ENCODE measurements at places on chromosomes 5 and 9.

DNA sequence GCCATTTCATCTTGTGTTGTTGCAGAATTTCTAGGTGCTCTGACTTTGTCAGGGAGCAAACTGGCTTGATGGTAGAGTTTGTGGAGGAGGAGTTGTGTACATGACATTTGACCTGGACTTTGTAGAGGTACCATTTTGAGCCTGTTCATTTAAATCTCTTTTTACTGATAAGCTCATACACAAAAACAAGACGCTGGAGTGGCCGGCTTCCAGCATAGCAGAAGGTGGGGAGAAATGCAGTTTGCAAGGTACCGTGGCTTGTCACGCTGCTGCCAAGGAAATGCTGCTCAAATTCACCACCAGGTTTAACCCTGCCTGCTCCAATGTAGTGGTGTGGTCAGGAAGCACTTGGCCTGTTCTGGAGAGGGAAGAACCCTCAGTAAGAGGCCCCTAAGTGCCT lies 18.9 kb upstream of the IQGAP2 start:
- no peak for DNase-seq

GRCh38 chr9:36207546-36208012 lies 16.9 kb downstream of the CLTA start:
- no peak for DNase-seq

- peak; percentile 65 for DNase-seq
Observed at GRCh38 chr9:127561491-127562278, 50.4 kb upstream of the STXBP1 start.

DNA sequence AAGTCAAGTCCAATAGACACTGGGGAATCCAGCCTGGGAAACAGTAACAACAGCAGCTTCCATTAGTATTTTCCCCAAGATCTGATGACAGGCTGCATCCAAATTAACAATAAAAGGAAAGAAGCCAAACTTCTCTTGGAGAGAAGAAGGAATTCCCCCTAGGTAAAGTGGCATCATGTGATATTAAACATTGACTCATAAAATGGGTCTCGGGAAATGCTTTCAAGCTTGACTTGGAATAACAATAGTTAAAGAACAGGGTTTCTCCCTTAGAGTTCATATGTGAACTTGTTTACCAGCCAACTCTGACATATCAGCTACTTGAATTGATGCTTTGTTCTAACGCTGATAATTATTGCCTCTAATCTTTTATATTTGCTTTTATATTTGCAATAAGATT lies 45.4 kb downstream of the ENTREP1 start:
- no peak for DNase-seq

GRCh38 chr5:124634228-124634739 lies 112.2 kb downstream of the ZNF608 start:
- DNase-seq: no peak

GRCh38 chr9:135616619-135617537 lies 22.5 kb downstream of the GLT6D1 start:
- no peak for DNase-seq

DNA sequence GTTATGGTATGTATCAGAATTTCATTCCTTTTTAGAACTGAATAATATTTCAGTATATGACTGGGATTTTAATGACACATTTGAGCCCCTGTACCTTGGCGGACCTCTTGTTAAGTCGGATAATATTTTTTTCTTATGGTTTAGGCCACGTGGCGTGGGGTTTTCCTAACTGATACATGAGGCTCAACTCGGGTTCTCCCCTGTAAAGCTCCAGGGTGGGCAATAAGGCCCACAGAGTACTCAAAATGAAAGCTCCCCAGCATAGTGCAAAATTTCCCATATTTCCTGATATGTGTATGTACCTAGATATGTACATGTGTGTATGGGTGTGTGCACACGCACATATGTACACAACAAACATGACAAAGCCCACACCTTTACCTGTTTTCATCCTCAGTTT lies 24.5 kb downstream of the TICAM2 start:
- no peak for DNase-seq

GRCh38 chr9:134889386-134890154 lies 9.0 kb downstream of the FCN2 start:
- no peak for DNase-seq

- no peak for DNase-seq
Observed at GRCh38 chr5:72328172-72328571, 8.0 kb downstream of the PTCD2 start.

- no peak for DNase-seq
Observed at GRCh38 chr5:73399775-73400174, 48.8 kb downstream of the FOXD1 start.

DNA sequence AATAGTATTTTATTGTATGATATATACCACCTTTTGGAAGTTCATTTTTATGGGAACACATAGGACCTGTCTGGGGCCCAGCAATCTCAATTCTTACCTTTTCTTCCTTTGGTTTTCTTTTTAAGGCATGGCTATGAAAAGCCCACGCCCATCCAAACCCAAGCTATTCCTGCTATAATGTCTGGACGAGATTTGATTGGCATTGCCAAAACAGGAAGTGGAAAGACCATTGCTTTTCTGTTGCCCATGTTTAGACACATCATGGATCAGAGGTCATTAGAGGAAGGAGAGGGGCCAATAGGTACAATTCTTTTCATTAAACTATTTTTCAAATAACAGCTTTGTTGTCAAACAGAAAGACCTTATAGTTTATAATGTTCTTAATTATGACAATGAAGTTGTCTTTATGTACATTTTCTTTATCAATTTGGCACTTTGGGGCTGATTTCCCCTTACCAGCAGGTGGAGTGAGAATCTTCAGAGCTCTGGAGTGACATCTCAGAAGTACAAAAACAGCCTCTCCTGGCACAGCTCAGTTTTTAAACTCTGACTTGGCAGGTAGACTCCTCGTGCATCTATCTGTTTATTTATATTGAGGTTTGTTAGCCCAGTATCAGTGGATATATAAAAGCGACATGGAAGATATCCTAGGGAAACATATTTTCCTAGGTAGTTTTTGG lies 25.8 kb downstream of the DDX46 start:
- DNase-seq: no peak

DNA sequence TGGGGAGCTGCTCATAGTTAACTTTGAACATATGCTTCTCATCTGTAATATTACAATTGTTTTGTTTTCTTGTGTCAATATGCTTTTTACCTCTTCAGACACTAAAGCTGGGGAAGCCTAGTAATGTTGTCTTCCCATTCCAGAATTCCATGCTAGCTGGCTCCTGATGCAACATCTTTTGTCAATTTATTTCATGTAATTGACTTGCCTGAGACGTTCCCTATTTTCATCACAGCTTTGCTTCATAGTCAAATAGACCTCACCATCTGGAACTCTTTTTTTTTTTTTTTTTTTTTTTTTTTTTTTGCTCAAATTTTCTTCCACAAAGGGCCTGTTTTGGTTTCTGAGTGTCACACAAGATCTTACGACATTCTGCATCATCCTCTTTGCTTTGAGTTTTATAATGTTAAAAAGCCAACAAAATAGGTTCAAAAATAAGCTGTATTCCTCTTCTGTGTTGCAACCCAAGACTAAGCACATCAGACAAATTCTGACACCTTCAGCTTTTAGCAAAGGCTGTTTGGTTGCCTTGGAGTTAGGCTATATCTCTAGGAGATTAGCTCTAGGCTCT lies 235.2 kb downstream of the NR3C1 start:
- no peak for DNase-seq

DNA sequence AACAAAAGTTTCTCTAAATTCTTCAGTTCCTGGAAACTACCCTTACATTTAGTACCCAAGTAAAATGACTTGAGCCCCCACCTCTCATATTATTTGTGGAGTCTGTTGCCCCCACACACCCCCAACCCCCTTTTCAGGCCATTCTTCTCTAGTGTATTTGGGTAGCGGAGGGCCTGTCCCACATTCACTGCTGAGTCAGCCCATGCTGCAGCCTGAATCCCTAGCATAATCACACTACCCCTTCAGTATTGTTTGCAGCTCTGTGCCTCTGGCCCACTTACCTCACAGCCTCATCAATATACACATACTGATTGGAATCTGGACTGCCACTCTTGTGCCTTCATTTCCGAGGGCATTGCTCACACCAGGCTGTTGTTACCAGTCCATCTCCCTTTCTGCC lies 26.8 kb downstream of the RGS7BP start:
- DNase-seq: no peak

DNA sequence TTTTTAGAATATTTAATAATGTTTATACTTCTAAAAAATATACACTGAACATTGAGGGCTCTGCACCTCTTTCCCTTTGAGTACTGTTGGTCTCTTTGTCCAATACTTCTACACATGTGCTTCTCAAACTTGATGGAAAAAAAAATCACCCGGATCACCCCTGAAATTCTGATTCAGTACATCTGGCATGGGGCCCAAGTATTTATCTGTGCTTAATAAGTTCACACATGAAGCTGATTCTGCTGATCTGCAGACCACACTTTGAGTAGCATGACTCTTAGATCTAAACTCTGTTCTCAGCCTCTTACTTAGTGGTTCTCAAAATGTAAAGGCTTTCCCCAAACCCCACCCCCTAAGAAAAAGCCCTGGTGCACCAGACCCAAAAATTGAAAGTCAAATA lies 12.0 kb downstream of the RUSC2 start:
- no peak for DNase-seq

- DNase-seq: no peak
Observed at GRCh38 chr5:1797103-1797800, 2.4 kb downstream of the MRPL36 start.

- DNase-seq: no peak
Observed at GRCh38 chr9:133276001-133276884, 1.2 kb upstream of the ABO start.

DNA sequence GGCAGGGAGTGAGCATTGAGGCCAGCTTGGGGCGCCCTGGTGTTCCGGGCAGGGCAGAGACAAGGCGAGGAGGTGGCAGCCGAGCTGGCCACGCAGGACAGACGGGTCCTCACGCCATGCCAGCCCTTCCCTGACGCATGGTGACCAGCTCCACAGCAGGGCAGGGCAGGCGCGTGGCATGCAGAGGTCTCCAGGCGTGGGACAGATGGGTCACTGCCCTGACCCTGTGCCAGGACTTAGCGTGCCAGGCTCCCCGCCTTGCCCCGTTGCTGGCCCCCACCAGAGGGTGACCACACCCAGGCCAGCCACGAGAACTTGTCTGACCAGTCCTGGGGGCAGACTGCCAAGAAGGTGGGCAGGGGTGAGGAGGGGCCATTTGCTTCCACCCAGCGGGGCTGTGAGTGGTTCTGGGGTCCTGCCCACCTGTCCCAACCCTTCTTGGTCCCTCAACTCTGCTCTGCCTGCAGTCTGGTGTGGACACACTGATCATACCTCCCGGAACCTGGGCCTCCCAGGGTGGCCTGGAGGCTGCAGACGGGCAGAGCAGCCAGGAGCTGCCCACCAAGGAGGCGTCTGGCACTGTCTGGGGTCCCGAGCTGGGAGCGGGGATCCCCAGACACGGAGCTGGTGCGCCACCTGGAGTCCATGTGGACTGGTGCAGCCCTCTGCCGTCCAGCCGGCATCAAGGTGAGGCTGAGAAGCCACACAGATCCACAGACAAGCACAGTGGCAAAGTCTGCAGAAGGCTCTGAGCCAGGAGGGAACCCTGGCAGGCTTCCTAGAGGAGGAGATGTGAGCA lies at the start of gene RNF224:
Gene RNF224, plus strand, starts transcription at position 449 of the 799 bp plus-strand sequence. CDS start 834 bp downstream, outside the sequence.
- peak; percentile 29 for DNase-seq

GRCh38 chr9:125977223-125977622 lies 230.1 kb downstream of the PBX3 start:
- DNase-seq: no peak

DNA sequence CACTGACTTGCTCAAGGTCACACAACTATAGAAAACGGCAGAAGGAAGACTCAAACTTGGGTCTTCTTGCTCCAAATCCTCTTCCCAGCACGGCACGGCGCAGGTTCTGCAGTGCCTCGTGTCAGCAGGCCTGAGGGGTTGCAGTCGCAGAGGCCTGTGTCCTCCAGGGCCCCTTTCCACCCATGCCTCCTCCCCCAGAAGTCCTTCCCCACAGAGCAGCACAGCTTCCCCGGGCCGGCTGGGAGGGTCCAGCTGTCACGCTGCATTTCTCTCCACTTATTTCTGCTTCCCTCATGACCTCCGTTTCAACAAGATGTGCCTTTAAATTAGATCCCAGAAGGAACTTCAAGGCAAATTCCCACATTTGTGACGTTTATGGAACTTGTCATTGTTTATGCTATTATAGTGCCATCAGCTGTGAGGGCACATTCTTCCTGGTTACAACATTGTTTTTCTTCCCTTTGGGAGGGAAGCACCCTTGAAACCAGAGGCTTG lies 148.4 kb downstream of the C5orf15 start:
- DNase-seq: no peak

- DNase-seq: no peak
Observed at GRCh38 chr5:12017007-12017406, 112.8 kb upstream of the CTNND2 start.

- DNase-seq: no peak
Observed at GRCh38 chr9:123417289-123418051, 61.5 kb downstream of the CRB2 start.

GRCh38 chr9:970151-970996 lies 6.1 kb upstream of the DMRT3 start:
- no peak for DNase-seq

GRCh38 chr9:130535818-130536521 lies 43.4 kb upstream of the FUBP3 start:
- no peak for DNase-seq

- no peak for DNase-seq
Observed at GRCh38 chr9:73597771-73598170, 446.1 kb downstream of the ANXA1 start.

GRCh38 chr9:120438111-120438510 lies 141.9 kb downstream of the CDK5RAP2 start:
- DNase-seq: no peak

DNA sequence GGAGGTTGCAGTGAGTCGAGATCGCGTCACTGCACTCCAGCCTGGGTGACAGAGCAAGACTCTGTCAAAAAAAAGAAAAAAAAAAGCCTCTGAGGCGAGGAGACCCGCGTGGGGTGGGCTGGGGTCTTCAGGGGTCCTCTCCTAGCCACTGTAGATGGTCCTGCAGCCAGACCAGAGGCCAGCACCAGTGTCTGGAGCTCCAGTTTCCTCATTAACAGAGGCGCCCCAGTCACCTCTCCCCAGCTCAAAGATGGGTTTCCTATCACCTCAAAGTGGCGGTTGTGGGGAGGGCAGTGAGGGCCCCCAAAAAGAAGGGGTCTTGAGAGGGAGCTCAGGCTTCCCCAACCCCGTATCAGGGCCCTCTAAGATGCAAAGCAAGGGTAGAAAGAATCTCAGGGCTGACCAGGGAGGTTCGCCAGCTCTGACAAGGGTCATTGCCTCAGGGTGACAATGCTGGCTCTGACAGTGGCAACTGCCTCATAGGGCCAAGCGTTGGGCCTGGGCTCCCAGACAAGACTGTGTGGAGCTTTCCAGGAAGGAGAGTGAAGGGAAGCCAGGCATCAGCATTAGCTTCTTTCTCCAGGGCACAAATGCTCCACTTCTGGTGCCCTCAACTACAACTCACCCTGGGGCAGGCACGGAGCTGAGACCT lies 15.0 kb downstream of the STK10 start:
- no peak for DNase-seq

Data from GOT3 (cell line).